ENCODE measurements at places on chromosomes 5 and 9.

DNA sequence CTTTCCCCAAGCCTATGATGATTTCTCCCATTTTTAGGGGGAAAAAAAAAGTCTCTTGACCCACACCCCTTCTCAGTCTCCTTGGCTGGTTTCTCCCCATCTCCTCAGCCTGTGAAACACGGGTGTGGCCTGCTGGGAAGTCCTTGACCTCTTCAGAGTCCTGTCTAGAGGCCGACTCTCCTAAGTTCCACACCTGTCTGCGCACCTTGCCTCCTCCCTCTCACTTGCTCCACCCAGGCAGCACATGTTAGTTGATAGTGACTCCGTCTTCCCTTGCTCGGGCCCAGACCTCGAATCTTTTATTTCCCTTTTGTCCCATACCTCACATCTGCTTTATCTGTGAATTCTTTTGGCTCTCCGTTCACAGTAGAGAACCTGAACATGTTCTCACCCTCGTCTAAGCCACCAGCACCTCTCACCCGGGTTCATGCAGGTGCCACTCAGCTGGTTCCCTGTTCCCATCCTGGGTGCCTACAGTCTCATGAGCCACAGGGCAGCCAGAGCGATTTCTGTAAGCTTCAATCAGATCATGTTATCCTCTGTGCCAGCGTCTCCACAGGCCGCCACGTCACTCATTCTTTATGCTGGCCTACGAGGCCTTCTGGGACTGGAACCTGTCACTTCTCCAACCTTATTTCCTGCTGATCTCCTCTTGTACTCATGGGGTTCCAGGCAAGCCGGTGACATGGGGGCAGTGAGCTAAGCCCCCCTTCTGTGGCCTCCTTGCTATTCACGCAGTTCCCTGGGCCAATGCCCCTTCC, 51.7 kb upstream of the LRRTM2 start:
- DNase-seq: no peak

- no peak for DNase-seq
Measured at GRCh38 chr9:128358861-128359260, 12.3 kb upstream of the URM1 start.

DNA sequence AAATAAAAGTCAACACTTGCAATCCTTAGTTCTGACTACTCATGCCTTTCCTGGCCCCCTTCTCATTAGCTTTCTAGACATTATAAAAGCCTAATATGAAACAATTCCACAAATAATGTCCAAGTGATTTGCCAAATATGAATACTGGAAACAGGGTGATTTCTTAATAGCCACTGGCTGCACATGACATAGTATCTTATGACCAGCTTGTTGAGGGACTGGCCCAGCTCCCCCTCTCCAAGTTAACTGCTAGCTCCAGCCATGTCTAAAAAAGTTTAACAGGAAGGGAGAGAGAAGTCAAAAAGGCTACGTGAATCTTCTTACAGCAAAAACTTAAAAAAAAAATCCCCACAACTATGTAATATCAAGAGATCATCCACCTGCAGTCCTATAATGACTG, 1.5 kb downstream of the CERT1 start:
- no peak for DNase-seq

DNA sequence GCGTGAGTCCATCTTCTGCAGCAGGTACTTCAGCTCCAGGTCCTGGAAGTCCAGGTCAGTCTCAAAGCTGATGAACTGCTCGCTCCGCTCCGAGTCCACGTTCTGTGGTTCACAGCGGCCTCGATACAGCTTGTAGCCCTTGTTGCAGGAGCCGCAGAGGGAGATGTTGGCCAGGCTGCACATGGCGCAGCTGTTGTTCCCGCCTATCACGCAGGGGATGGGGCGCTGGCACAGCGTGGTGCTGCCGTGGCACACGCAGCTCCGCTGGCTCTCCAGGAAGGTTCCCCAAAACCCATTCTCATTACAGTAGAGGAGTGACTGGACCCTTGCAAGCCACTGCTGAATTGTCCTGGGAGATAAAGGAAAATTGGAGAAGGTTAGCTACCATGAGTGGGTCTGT, 201.4 kb downstream of the BRINP1 start:
- DNase-seq: no peak

DNA sequence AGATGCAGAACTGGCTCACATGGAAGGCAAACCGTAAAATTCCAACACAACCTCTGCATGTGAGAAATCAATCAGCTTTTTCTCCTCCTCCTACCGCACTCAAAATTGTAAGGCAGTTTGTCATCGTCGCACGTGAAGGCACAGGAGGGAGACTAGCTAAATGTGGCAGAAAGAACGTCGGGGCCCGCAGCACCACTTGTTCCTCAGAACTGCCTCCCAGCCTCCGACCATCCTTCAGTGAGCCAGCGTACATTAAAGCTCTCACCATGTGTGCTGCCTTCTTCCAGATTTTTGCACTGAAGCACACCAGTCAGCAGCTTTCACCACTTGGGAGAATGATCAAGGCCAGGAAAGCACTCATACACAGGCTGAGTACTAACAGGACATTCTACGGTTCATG, 105.9 kb downstream of the RFX3 start:
- DNase-seq: no peak

- DNase-seq: no peak
Measured at GRCh38 chr5:2797160-2797559, 45.7 kb upstream of the IRX2 start.

DNA sequence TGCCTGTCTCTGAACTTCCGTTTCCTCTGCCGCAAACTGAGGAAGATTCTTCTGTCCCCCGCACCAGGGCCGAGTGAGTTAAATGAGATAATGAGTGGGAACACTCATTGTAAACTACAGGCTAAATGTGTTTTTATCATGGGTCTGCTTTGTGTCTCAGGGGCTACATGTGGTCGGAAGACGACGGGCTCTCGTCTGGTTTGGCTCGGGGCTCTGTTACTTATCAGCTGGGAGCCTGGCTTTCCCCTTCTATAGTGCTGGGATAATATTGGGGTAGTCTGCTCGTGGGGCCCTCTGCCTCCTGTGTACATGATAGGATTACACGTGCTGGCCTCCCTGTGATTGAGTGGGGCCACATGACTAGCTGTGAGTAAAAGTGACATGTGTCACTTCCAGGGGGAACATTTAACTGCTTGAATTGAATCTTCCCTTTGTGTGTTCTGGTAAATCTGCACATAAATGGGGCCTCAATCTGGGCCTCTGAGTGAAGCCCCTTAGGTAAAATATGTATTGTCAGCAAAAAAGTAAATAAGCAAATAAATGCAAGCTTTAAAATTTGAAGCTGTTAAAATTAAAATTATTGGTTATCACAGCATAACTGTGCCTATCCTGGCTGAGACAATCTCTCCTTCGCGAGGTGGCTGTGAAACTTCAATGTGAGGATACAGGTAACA, 86.9 kb upstream of the SH3PXD2B start:
- DNase-seq: no peak

- DNase-seq: peak; percentile 50
Measured at GRCh38 chr5:90932052-90932699, 373.6 kb downstream of the ADGRV1 start.

DNA sequence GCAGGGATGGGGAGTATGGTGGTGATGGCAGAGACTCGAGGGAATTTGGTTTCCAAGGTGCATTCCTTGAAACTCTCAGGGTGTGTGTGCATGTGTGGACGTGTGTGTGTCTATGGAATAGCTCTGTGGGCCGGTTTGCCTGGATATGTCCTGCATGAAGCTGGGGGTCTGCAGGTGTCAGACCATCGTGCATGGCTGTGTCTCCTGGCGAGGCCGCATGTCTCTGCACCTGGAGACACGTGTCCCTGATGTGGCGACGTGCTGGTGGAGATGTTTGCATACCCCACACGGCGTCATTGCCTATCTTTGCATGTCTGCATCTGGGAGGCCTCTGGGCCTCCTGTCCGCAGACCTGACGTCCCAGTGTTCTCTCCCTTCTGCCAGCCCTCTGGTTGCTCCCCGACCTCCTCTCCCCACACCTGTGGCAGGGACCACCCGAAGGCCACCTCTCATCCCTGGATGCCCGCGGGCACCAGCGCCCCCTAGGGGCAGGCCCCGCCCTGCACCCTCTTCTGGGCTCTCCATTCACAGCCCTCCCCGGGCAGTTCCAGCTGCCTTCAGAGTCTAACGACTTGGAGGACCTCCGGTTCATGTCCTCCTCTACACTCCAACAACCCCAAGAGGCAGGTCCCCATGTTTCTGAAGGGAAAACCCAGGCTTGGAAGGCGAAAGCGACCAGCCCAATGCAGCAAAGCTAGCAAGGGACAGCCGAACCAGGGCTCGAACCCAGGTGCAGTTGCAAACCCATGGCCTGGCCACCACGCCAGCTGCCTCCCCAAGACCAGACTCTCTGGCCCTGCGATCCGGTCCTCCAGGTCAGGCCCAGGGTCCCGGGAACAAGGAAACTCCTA, 88.6 kb downstream of the LMX1B start:
- DNase-seq: peak; percentile 58

GRCh38 chr5:6783787-6784186, 70.6 kb downstream of the TENT4A start:
- no peak for DNase-seq

- DNase-seq: no peak
Measured at GRCh38 chr5:74384851-74385250, 255.7 kb downstream of the ENC1 start.

GRCh38 chr9:83956086-83956435, 24.0 kb downstream of the HNRNPK start:
- no peak for DNase-seq

- DNase-seq: no peak
Measured at GRCh38 chr5:149588936-149589335, 7.6 kb downstream of the ARHGEF37 start.

DNA sequence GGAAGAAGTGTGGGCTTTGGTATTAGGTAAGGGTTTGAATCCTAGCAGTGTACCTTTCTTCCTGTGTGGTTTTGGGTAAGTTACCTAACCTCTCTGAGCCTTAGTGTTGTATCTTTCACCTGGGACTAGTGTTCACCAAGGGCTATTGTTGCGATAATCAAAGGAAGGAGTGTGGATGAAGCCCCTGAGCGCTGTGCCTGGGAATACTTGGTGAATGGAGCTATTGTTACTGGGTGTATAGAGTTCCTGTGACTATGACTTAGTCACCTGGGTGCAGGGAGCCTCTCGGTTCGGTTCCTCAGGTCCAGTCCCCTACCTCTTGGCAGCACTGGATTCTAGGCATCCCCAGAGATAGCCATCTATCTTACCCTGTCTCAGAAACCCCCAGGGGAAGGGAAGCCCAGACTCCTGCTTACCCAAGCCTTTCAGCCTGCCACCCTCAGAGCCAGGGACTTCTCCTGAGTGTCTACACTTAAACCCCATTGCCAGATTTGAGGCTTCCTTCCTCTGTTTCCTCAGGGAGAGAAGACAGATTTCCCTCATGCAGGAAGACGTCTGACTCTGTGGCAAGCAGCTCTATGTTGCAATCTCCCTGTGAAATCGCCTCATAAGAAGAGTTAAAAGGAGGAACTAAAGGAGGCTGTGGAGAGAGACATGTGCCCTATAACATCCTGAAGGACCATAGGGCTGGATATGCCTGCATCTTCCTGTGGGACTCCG, 181.0 kb upstream of the PITX1 start:
- DNase-seq: no peak

GRCh38 chr5:16957304-16958196, 21.5 kb upstream of the MYO10 start:
- DNase-seq: no peak

DNA sequence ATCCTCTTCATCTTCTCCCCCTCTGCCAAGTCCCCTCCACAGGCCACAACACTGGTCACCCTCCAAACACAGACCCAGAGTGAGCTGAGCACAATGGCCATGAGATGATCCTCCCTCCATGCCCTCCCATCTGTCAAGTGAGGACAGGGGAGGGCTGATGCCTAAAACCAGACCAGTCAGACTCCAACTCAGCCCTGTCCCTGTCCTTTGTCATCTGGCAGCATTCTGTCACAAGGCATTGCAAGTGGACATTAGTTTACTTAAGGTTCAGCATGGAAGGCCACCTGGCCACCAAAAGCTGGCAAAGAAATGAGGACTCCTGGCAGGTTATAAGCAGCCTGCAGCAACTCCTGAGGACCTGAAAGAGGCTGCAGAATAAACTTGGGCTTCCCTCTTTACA, 136.2 kb upstream of the SLC30A5 start:
- no peak for DNase-seq

GRCh38 chr9:110251212-110251611, 5.1 kb downstream of the TXN start:
- DNase-seq: no peak

GRCh38 chr5:2701592-2701991, 49.9 kb downstream of the IRX2 start:
- no peak for DNase-seq
